ENCODE measurements at places on chromosomes 12 and 14.

DNA sequence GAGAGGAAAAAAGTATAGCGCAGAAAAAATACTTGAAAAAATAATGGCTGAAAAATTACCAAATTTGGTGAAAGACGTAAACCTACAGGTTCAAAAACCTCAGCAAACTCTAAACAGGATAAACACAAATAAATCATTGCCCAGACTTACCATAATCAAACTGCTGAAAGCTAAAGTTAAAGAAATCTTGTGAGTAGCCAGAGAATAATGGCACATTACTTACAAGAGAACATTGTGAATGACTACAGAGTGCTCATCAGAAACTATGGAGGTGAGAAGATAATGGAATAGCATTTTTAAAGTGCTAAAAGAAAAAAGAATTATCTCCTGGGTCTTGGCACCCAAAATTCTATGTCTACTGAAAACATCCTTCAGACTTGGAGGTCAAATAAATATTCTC is 36.0 kb downstream of the ATF1 start:
- no peak for DNase-seq

DNA sequence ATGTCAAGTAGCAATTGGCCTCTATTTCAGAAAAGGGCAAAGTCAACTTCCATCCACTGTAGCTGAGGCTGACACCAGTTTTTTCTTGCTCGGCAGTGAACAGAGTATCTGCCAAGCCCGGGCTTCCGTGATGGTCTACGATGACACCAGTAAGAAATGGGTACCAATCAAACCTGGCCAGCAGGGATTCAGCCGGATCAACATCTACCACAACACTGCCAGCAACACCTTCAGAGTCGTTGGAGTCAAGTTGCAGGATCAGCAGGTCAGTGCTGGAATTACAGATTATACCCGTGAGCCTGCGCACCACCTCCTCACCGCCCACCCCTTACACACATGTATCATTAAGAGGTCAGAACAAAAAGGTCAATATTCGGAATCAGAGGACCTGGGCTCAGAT is 19.4 kb downstream of the EVL start:
- no peak for DNase-seq

- no peak for DNase-seq
Measured at GRCh38 chr14:104879983-104880565, 15.0 kb downstream of the CEP170B start.

DNA sequence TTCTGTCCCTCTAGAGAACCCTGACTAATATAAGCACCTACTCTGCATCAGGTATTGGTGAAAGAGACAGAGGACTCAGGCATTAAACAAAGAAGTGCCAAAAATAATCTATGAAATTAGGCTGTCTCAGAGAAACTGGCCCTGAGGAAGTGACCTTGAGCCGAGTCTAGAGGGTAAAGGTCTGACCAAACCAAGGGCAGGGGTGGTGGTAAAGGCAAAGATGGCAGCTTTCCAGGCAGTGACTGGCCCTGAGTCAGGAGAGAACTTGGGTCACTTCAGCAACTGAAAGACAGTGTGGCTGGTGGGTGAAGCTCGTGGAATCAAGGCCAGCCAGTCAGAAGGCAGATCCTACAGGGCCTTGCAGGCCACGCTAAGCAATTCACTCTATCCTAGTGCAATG is 30.6 kb downstream of the CDKL1 start:
- DNase-seq, result no peak

DNA sequence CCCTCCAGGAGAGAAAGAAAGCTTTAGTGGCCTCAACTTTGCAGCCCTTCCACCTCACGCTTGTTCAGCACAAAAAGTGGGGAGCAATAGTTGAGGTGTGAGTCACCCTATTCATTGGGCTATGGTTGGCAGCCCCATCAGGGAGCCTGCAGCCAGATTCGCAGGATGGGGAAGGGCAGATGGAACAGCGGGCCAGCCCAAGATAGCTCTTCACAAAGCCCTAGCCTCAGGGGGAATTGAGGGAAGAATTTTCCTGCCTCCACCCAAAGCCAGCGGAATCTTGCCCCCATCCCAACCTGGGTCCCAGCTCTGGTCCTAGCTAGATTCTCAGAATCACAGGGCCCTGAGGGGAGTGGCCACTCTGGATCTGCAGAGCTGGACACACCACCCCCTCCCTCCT is 3.6 kb upstream of the KRT5 start:
- DNase-seq, result no peak

GRCh38 chr12:4320497-4320852 is 538 bp upstream of the TIGAR start:
- no peak for DNase-seq

- DNase-seq, result no peak
Measured at GRCh38 chr14:36664322-36665193, 2.9 kb downstream of the PAX9 start.

DNA sequence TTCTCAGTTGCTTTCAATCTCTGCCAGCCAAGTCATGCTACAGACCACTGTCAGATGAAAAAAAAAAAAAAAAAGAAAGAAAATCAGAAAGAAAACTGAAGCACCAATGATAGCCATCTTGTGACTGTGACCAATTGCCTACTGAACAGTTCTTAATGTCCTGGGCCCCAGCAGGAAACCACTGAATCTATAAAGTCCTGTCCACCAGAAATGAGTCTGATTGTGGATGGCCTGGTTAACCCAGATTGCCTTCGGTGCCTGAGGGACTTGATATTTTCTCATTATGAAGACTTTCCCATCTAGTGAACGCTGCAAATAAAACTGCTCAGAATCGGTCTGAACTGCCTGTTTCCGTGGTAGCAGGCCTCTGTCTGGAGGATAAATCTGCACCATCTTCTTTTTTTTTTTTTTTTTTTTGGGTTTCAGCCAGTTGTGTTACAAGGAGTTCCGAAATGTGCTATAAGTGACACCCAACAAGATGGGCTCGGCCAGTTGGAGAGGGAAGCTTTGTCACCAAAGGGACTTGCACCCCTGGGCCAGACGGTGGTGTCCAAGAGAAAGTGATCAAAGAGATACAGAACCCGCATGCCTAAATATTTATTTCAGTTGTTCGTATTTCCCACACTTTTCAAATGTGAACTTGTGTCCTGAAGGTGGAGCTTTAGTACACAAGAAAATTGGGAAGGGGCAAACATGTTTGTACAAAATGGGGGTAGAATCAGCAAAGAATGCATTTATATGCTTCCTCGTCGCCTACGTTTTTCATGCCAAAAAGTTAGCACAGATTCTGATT is 3.0 kb upstream of the PLXNC1 start:
- DNase-seq, result peak; percentile 55

DNA sequence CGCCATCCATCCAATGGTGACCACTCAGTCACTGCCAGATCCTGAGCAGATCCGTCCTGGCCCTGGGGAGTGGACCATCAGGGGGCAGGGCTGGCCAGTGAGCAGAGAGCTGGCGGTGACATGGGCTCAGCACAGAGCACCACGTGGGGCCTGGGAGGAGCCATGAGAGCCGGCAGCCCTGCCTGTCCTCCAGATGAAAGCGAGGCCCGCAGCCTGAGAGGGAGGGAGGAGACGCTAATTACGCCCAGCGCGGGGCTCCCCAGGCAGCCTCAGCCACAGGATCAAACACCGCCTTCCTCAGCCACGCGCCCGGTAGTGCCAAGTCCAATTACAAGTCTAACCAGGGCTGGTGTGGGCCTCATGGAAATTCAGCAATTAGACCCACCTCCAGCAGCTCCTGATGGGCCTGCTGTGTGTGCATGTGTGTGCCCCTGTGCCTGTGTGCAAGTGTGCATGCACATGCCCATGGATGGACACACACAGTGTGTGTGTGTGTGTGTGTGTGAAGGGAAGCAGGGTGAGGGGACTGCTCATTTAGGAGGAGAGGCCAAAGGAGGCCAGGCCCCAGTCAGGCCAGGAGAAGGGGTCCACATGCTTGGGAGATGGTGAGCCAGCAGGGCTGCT is 68.0 kb downstream of the KIF26A start:
- no peak for DNase-seq

DNA sequence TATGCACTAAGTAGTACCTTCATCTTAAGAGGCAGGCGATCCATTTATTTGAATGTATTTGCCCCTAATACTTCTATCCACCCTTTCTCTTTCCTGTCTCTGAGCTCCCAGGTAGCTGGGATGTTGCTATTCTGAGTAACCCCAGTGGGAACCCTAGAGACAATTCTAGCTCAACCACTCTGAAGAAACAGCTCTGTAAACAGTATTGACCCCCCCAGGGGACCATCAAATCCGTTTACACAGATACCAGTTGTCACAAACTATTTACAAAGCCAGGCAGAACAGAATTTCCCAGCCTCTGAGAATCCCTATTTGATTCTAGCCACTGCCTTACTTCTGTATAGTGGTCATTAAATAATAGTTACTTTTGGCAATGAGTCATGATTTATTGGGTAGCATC is 64.9 kb downstream of the MIPOL1 start:
- DNase-seq, result no peak

DNA sequence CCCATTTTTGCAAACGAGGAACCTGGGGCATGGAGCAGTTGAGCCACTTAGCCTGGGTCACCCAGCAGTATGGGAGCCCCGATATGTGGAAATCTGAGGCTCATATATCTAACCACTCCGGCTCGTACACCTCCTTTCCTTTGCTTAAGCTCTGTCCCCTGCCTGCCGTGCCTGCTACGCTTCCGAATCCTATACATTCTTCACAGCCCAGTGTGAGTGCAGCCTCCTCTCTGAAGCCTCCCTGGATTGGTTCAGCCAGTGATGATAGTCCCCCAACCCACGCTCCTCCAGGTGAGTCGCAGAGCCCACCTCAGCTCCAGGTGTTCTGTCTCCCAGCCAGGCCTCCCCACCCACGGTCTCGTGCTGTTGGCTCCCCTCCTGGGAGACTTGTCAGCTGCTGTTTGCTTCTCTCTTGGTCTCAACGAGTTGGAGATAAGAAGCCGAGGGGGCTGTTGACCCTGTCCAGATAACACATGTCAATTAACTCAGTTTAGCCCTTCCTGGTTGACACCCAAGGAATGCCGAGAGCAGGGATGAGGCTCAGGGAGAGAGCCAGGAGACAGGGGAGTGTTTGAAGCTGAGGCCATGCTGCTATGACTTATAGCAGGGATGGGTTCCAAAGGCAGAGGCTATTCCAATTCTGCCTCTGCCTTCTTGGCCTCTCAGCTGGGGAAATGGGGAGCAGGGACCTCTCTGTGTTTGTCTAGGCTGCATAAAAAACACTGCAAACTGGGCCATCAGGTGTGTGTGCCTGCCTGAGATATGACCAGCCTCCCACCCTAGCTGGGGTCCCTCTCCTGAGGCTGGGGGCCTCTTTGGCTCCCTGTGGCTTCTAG is 19.0 kb downstream of the SDSL start:
- no peak for DNase-seq

DNA sequence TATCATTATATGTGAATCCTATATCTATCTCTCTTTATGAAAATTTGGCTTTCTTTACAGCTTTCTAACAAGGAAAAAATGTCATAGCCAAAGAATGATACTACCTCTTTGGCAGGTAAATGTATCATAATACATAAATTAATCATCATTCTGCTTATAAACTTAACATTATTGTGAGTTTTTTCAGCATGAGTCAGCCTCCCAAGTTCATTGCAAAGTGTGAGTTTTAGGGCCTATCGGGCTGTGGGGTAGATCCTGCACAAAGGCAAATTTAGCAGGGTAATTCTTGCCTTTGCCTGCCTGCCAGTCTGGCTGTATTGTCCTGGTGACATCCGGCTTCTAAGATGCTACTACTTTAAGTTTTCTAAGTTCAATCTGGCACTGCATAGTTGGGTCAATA is 412.6 kb downstream of the MDGA2 start:
- DNase-seq, result no peak

DNA sequence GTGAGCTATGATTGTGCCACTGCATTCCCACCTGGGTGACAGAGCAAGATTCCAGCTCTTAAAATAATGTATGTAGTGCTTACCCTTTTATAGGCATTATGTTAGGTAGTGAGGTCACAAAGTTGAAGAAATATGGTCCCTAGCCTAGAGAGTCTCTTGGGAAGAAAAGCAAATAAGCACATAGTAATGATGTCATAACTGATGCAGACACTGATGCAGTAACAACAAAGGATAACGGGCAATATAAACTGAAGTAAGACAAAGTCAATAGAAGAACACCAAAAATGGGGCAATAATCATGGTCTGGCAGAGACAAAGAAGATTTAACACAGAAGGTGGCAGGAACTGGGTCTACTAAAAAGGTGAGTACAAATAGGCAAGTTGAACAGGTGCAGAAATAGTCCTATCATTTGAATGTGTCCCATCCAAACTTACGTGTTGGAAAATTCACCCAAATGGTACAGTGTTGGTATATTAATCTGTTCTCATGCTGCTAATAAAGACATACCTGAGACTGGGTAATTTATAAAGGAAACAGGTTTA is 93.5 kb downstream of the CPNE8 start:
- DNase-seq, result no peak

DNA sequence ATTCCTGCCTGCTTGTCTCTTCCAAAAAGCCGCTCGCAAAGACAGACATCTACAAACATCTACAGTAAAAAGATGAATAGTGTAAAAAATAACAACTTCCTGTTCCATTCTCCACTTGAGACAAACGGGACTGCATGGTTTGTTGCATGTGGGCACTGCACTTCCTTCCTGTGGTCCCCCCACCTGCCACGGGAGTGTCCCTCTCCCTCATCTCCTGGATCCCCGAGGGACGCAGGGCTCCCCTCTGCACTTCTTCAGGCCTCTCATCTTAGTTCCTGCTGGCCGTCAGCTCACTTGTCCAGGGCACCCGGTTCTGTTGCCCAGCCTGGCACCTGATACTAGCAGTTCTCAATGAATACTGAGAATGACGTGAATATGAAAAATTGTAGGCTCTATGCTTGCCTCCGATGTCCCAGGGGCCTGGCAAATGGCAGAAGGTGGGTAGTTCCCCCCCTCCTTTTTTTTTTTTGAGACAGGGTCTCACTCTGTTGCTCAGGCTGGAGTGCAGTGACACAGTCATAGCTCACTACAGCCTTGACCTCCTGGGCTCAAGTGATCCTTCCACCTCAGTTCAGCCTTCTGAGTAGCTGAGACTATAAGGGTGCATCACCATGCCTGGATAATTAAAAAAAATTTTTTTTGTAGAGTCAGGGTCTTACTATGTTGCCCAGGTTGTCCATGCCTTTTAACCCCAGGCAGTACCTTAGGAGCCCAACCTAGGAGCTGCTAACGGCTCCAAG is 3.5 kb upstream of the KLC1 start:
- DNase-seq, result peak; percentile 31

GRCh38 chr12:114291389-114292060 is 114.4 kb downstream of the TBX5 start:
- no peak for DNase-seq

- DNase-seq, result peak; percentile 60
Measured at GRCh38 chr14:92538412-92538985, 24.9 kb downstream of the RIN3 start.

- DNase-seq, result no peak
Measured at GRCh38 chr12:124438437-124439056, 128.9 kb downstream of the NCOR2 start.

- no peak for DNase-seq
Measured at GRCh38 chr12:92469837-92470236, 233.0 kb upstream of the PLEKHG7 start.

GRCh38 chr14:53331921-53332320 is 178.8 kb upstream of the DDHD1 start:
- no peak for DNase-seq

DNA sequence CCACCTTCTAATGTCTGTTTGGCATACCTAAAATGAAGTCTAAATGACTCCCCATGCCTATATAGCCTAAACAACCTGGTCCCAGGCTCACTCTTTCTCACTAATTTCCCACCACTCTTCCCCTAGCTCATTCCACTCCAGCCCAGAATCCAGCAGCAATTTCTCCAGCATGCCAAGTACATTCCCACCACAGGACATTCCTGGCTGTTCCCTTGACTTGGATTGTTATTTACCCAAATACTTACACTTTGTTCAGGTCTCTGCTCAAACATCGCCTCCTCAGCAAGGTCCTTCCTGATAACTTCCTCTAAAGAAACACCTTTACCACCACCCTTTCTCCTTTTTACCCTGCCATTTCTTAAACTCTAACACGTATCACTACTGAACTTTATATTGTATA is 743.4 kb downstream of the RPS29 start:
- DNase-seq, result no peak
